Stimulated activated CD8-positive, alpha-beta memory T cell treated with anti-CD3 and anti-CD28 coated beads, Interleukin-4, amount 100 ng/mL, for 4 hours (primary cell): ENCODE measurements at places on chromosomes 4 and X.

- DNase-seq: no peak
Measured at GRCh38 chr4:142523111-142523510, 323.0 kb downstream of the INPP4B start.

DNA sequence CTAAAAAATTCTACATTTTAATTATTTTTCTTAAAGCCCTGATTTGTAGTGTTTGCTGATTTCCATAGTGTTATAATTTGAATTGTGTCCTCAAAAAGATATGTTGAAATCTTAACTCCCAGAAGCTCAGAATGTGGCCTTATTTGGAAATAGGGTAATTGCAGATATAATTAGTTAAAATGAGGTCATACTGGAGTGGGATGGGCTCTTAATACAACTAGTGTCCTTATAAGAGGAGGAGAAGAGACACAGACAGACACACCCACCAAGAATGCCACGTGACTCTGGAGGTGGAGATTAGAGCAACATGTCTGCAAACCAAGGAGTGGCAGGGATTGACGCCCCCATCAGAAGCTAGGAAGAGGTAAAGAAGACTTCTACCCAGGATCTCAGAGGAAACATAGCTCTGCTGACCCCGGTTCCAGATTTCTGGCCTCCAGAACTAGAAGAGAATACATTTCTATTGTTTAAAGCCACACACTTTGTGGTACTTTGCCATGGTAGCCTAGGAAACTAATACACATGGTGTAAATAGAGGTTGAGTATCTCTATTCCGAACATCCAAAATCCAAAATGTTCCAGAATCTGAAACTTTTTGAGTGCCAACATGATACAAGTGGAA lies 70.5 kb upstream of the IRF2 start:
- no peak for DNase-seq

- no peak for DNase-seq
Measured at GRCh38 chr4:61911313-61911756, 711.2 kb downstream of the ADGRL3 start.

- DNase-seq: no peak
Measured at GRCh38 chr4:141922236-141922635, 285.9 kb downstream of the IL15 start.

DNA sequence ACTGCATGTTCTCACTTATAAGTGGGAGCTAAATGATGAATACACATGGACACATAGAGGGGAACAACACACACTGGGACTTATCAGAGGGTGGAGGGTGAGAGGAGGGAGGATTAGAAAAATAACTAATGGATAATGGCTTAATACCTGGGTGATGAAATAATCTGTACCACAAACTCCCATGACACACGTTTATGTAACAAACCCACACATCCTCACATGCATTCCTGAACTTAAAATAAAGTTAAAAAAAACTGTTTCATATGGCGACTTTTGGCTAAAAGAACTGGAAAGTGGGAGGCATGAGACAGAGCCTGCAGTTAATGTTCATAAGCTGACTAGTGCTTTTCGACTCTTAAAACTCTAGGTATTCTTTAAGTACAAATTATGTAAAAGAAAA lies 98.9 kb upstream of the NPFFR2 start:
- DNase-seq: no peak

DNA sequence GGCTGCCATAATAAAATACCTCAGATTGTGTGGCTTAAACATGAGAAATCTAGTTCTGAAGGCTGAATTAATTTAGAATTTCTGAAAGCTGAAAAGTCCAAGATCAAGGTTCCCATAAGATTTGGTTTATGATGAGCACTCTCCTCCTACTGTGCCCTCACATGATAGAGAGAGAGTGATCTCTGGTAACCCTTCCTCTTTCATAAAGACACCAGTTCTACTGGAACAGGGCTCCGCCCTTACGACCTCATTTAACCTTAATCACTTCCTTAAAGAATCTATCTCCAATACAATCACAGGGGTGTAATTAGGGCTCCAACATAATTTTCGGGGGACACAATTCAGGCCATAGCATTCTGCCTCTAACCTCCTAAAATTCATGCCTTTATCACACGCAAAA lies 194.0 kb upstream of the MAB21L2 start:
- DNase-seq: no peak

- no peak for DNase-seq
Measured at GRCh38 chr4:41569961-41570360, 32.0 kb downstream of the LIMCH1 start.
